ENCODE measurements at places on chromosomes 13 and 19.

GRCh38 chr19:54477650-54478049, 4.6 kb upstream of the CDC42EP5 start:
- H3K36me3 ChIP-seq = no peaks in the 10 kb centered on the region
- H3K4me1 ChIP-seq = peaks cover 12% of the 10 kb centered on the region
- DNase-seq = no peak
- no peak overlapping the region for H3K4me3 ChIP-seq

DNA sequence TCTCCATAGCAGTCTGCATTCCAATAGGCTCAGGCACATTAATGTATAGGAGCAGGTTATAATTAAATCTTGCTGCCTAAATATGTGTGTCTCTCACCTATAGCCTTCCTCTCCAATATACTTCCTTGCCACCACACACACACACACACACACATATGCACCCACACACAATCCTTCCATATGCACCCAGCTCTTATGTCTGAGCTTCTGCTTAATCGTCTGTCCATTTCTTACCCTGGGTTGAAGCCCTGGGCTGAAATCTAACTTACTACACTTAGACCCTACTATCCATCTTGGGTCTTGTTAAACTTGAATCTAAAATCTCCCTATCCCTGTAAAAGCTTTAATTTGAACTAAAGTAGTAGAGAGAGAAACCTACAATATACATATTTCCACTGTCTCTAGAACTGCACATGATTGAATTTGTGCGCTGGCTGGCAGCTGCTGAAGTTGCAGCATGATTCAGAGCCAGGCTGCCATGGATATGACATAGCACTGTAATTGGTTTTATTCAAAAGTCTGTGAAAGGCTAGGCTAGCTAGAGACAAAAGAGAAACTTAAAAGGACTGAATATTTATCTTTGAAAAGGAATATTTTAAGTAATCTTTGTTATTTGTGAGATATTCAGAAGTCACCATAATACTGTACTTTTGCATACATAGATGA, 25.7 kb upstream of the FREM2 start:
- no peak for DNase-seq
- H3K4me3 ChIP-seq = no peak overlapping the region
- no peak overlapping the region for H3K27ac ChIP-seq
- H3K27me3 ChIP-seq = peaks cover 7% of the 10 kb centered on the region
- no peaks in the 10 kb centered on the region for H3K4me1 ChIP-seq

DNA sequence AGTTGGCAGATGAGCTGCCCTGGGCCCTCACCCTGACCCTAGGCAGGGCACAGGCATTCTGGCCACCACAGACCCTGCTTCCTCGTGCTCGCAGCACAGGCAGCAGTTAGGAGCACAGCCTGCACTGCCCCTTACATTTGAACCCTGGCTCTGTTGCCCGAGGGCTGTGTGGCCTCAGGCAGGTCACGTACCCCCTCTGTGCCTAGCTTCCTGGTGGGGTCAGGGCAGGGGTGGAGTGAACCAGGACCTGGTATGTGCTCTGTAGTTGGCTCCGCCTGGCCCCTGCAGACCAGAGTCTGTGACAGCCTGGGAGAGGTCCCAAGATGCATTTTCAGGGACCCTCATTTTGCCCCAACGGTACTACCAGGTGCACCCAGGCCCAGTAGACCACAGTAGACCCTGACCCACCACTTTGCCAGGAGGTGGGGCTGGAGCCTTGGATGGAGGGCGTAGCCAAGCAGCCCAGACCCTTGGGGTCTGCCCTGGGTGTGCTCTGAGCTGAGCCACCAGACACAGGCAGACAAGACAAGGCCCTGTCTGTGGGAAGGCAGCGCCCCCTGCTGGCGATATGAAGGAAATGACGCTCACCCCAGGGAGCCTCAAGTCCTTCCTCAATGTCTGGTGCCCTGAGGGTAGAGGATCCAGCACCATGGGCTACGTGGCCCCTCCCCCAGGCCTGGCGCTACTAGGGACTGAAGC, 9.1 kb downstream of the LYL1 start:
- H3K27ac ChIP-seq = no peak overlapping the region
- peaks cover 28% of the 10 kb centered on the region for H3K4me1 ChIP-seq
- peak; percentile 86 for DNase-seq

DNA sequence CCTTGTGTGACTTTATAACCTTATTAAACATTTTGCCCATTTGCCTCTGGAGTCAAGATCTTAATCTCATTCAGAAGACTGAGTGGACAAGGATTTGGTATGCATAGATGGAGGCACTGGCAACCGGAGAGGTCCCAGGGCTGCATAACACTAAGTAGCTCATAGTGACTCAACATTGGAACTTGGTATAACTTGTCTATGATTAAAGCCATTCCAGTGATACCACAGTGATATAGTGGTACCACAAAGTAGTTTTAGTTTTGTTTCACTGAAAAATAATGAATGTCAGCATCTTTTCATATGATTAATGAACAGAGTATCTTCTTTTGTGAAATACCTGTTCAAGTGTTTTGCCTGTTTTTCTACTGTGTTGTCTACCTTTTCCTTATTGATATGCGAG, 26.4 kb downstream of the CDK8 start:
- no peak overlapping the region for H3K4me3 ChIP-seq
- peaks cover 19% of the 10 kb centered on the region for H3K4me1 ChIP-seq
- no peak for DNase-seq
- H3K27me3 ChIP-seq = no peaks in the 10 kb centered on the region
- H3K36me3 ChIP-seq = peaks cover 30% of the 10 kb centered on the region

GRCh38 chr19:53908106-53908934, 758 bp upstream of the CACNG7 start:
- H3K36me3 ChIP-seq = no peaks in the 10 kb centered on the region
- peak overlapping the region; percentile 5 for H3K4me3 ChIP-seq
- H3K4me1 ChIP-seq = peaks cover 19% of the 10 kb centered on the region
- peak; percentile 73 for DNase-seq

DNA sequence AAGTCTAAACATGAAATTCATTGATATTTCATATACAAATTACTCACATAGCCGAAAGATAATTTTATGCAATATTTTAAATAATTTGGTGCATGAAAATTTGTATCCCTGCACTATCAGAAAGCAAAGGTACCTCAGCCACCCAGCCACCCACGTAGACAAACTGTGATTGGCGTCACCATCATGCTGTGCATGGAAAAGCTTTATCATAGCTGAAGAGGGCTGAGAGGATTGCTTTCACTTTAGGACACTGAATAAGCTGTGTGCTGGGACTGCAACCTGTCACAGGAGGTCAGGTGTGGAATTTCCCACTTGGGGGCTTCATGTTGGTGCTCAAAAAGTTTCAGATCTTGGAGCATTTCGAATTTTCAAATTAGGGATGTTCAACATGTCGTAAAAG, 96.3 kb downstream of the MYCBP2 start:
- H3K4me1 ChIP-seq = peaks cover 26% of the 10 kb centered on the region
- H3K27ac ChIP-seq = peak overlapping the region; percentile 63
- DNase-seq = no peak
- H3K36me3 ChIP-seq = peaks cover 60% of the 10 kb centered on the region
- H3K4me3 ChIP-seq = no peak overlapping the region

- DNase-seq = no peak
- H3K27ac ChIP-seq = no peak overlapping the region
- H3K4me1 ChIP-seq = peaks cover 25% of the 10 kb centered on the region
- peaks cover 58% of the 10 kb centered on the region for H3K27me3 ChIP-seq
- no peak overlapping the region for H3K4me3 ChIP-seq
Observed at GRCh38 chr13:30928978-30929377, 3.5 kb upstream of the TEX26 start.

- no peak overlapping the region for H3K27ac ChIP-seq
- no peaks in the 10 kb centered on the region for H3K4me1 ChIP-seq
- no peaks in the 10 kb centered on the region for H3K36me3 ChIP-seq
- H3K27me3 ChIP-seq = no peaks in the 10 kb centered on the region
- no peak overlapping the region for H3K4me3 ChIP-seq
Observed at GRCh38 chr13:32022311-32022710, 9.3 kb upstream of the FRY start.

GRCh38 chr19:41930926-41931592, 2.8 kb upstream of the ERFL start:
- peaks cover 3% of the 10 kb centered on the region for H3K27me3 ChIP-seq
- peaks cover 46% of the 10 kb centered on the region for H3K4me1 ChIP-seq
- DNase-seq = no peak
- H3K27ac ChIP-seq = no peak overlapping the region

DNA sequence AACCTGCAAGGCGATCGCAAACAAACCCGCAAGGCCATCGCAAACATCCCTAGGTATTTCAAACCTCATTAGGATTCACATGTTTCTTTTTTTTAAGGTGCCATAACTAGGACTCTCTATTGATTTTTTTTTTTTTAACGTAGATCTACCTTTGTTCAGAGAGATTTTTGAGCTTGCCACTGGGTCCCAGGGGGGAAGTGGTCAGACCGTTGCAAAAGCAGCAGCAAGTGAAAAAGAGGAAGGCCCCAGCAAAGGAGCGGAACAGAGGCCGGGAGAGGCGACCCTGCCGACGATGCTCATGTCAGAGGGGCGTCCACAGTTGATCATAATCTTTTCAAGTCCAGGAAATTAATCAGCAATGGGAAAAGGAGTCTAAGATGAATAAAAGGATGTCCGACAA, 32.7 kb upstream of the FLT1 start:
- no peak overlapping the region for H3K27ac ChIP-seq
- H3K4me3 ChIP-seq = no peak overlapping the region
- H3K36me3 ChIP-seq = no peaks in the 10 kb centered on the region
- no peak for DNase-seq
- peaks cover 31% of the 10 kb centered on the region for H3K27me3 ChIP-seq

GRCh38 chr19:11659612-11660011, 62.3 kb downstream of the ZNF627 start:
- DNase-seq = no peak
- no peaks in the 10 kb centered on the region for H3K36me3 ChIP-seq
- H3K4me1 ChIP-seq = no peaks in the 10 kb centered on the region
- no peak overlapping the region for H3K27ac ChIP-seq
- H3K4me3 ChIP-seq = no peak overlapping the region
- no peaks in the 10 kb centered on the region for H3K27me3 ChIP-seq

- no peak within 1 kb of the TSS for H3K4me3 ChIP-seq
- no peak within 1 kb of the TSS for H3K27ac ChIP-seq
- peaks cover 13% of the 10 kb centered on the region for H3K4me1 ChIP-seq
Observed at GRCh38 chr19:19211499-19212420, at the start of gene NCAN. Gene NCAN (plus strand): TSS chr19:19211958. CDS start chr19:19216954, 4,996 bp downstream.

- H3K27ac ChIP-seq = no peak overlapping the region
- peaks cover 3% of the 10 kb centered on the region for H3K4me1 ChIP-seq
- DNase-seq = no peak
Observed at GRCh38 chr13:32025730-32026129, 5.8 kb upstream of the FRY start.

- H3K27ac ChIP-seq = no peak overlapping the region
- no peak for DNase-seq
Observed at GRCh38 chr13:108711386-108711785, 82.0 kb downstream of the MYO16 start.

GRCh38 chr13:106874323-106874722, 306.4 kb upstream of the ARGLU1 start:
- no peaks in the 10 kb centered on the region for H3K36me3 ChIP-seq
- no peak for DNase-seq
- no peaks in the 10 kb centered on the region for H3K27me3 ChIP-seq
- no peak overlapping the region for H3K4me3 ChIP-seq

DNA sequence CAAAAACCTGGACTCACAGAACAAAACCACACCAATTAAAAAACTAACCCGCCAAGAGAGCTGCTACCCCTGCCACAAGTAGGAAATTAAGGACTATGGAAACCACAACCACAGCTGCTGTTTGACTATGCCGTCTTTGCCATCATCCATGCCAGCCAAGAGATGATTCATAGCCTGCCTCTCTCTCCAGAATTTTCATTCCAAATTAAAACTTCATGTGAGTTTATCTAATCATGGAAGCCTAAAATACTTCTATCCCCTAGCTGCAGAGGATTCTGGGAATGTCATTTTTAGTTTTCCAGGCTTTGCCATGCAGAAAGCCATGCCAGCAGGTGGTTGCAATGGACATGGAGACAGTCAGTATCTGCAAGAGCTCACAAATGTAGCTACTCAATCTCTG, 27.6 kb upstream of the GTF2F2 start:
- H3K36me3 ChIP-seq = no peaks in the 10 kb centered on the region
- no peak overlapping the region for H3K27ac ChIP-seq
- no peak for DNase-seq
- H3K4me1 ChIP-seq = peaks cover 4% of the 10 kb centered on the region

DNA sequence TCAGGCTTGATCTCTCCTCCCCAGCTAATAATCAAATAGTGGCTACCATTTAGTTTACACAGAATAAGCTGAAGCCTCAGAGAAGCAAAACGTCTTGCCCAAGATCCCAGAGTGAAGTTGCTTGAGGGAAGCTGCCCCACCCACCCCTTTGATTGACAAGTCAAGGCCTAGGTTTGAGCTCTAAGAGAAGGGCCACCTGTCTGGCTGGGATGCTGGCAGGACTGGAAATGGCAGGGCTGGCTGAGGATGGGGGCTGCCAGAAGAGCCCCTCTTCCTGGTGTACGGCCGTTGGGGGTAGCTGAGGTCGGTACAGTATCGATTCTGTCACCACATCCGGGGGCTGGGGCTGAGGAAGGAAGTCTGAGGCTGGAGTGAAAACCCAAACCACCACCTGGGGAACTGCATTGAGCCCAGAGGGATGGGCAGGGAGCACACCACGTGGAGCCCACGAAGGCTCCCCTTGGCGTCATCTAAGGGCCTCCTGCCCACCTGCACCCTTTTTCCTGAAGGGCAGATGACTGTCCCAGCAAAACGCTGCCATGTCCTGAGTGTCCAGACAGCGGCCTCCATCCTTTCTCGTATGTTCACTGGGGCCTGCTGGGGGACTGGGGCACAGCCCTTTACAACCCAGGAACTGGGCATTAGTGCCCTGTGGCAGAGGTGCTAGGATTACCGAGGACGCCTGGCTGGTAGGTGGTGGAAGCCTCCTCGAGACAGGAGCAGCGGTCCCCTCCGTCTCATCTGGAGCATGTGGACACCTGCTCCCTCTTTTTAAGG, 1.4 kb upstream of the PRKD2 start:
- H3K27ac ChIP-seq = peak overlapping the region; percentile 94
- DNase-seq = peak; percentile 71
- H3K36me3 ChIP-seq = peaks cover 73% of the 10 kb centered on the region
- peaks cover 44% of the 10 kb centered on the region for H3K4me1 ChIP-seq
- peak overlapping the region; percentile 93 for H3K4me3 ChIP-seq

Measured in activated T-cell treated with anti-CD3 and anti-CD28 coated beads, Interleukin-2, amount 50 U/mL, for 24 hours (primary cell).